ENCODE measurements at places on chromosomes 1 and 21.

- no peak for DNase-seq
Measured at GRCh38 chr21:20822666-20823065, 175.5 kb upstream of the NCAM2 start.

GRCh38 chr1:199867601-199868000 is 159.9 kb upstream of the NR5A2 start:
- no peak for DNase-seq

- DNase-seq, result no peak
Measured at GRCh38 chr1:26432793-26433192, 672 bp downstream of the DHDDS start.

DNA sequence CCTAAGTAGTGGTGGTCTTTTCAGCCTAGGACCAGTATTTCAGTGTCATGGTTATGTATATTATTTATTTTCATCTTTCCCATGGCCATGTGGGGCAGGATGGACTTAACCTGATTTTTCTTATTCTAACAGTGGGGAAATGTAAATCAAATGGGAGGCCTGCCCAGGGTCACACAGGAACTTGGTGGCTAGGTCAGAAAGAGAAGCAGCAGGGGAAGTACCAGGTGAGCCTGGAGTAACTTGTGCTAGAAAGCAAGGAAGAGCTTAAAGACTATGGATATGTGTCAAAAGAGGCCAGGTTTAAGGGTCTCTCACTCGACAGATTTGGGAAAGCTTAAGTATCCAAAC is 936 bp downstream of the ZFP69B start:
- no peak for DNase-seq

DNA sequence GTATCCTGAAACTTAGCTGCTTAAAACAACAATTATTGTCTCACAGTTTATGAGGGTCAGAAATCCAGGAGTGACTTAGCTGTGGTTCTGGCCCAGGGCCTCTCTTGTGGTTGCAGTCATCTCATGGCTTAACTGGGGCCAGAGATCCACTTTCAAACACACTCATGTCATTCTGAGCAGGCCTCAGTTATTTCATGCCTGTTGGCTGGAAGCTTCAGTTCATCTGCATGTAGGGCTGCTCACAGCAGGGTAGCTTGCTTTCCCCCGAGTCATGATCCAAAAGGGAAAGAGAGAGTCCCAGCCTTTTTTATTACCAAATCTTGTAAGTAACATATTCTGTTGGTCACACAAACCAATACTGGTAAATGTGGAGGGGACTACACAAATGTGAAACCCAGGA is 96.6 kb upstream of the B3GALT2 start:
- DNase-seq, result no peak

DNA sequence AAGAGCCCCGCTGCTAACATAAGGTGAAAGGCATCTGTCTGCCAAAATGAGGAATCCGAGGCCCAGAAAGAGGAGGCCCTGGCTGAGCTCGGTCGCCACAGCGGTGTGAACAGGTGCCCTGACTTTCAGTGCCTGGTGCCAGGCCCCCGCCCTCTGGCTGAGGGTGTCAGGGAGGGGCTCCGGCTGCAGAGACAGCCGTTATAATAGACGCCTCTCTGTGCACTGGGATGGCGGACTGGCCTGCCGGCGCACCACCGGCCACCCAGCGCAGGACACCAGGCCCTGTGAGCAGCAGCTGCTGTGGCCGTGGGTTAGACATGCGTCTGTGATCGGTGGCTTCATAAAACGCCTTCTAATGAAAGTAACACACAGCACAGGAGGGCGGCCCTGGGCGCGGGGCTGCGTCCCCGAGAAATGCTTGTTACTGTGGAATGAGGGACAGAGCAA is 51.4 kb upstream of the ACTRT2 start:
- DNase-seq, result no peak

DNA sequence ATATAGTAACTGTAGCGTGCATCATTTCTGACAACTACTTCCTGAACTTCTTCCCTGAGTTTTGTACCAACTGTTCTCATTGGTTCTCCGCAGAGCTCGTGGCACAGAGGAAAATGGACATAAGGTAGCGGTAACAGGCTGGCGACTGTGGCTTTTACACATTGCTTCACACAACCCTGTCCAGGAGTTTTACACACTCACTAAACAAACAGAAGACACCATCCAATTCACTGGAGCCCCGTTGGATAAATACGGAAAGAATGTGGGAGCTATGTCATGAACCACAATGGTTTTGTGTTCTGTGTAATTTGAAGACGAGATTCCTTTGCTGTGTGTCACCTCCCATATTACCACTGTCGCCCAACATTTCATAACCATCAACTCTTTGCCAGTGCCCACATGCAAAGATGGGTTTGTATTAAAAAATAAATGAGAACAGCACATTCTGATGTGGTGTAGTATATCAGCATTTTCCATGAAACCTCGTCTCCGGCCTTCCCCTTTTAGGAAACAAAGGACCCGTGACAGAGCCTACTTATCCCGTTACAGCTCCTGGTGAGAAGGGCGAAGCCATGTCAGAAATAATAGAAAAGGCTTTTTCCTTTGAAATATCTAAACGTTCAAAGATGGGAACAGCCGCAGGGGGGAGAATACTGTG is 47.4 kb upstream of the ENAH start:
- peak; percentile 27 for DNase-seq

GRCh38 chr1:9884805-9885204 is 25.3 kb downstream of the CTNNBIP1 start:
- no peak for DNase-seq

DNA sequence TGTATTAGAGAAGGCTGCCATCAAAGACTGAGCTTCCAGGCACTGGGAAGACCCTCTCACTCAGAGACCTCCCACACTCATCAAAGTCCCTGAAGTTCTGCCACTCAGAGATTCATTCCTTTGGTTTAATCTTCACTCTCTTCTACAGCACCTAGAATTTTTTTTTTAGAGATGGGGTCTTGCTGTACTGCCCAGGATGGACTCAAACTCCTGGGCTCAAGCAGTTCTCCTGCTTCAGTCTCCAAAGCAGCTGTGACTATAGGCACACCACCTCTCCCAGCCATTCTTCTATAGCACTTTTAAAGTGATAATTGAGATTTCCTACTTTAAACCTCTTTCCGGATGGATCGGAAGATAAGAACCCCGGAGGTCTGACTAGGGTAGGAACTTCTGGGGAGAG is 3.7 kb upstream of the HP1BP3 start:
- no peak for DNase-seq

DNA sequence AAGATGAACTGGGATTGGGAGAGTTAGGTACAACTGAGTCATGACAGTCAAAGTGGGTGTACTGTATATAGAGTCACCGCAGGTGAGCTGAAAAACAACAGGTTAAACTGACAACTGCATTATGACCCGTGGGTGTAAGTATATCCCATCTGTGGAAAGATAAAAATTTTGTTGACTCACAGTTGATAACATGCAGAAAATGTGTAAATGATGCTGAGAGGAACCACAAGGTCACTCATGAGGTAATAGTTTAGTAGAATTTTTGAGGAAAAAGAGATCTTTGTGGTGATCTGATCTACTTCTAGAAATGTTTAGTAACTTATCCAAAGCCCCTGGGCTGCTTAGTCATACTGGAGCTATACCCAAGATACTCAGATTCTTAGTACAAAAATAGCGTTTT is 838 bp downstream of the OR2C3 start:
- DNase-seq, result no peak

GRCh38 chr1:78279051-78279450 is 211.7 kb upstream of the PTGFR start:
- DNase-seq, result no peak

GRCh38 chr1:44047131-44047530 is 15.9 kb upstream of the SLC6A9 start:
- no peak for DNase-seq
